ENCODE measurements at places on chromosomes 1 and 21.

GRCh38 chr1:42143896-42144710 is 9.1 kb upstream of the GUCA2B start:
- peak; percentile 62 for DNase-seq

- no peak for DNase-seq
Measured at GRCh38 chr1:211925016-211925415, 94.5 kb upstream of the LPGAT1 start.

DNA sequence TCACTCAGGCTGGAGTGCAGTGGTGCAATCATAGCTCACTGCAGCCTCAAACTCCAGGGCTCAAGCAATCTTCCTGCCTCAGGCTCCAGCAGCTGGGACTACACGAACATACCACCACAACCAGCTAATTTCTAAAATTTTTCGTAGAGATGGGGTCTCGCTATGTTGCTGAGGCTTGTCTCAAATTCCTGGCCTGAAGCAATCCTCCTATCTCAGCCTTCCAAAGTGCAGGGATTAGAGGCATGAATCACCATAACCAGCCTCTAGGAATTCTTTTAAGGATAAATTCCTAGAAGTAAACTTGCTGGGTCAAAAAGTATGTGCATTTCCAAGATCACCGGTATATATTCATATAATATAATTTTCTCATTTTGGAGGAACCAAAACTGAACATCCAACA is 17.6 kb upstream of the HUNK start:
- DNase-seq: no peak

- no peak for DNase-seq
Measured at GRCh38 chr1:197955486-197956394, 38.6 kb downstream of the LHX9 start.

- DNase-seq: no peak
Measured at GRCh38 chr1:182200025-182200812, 138.7 kb upstream of the ZNF648 start.

DNA sequence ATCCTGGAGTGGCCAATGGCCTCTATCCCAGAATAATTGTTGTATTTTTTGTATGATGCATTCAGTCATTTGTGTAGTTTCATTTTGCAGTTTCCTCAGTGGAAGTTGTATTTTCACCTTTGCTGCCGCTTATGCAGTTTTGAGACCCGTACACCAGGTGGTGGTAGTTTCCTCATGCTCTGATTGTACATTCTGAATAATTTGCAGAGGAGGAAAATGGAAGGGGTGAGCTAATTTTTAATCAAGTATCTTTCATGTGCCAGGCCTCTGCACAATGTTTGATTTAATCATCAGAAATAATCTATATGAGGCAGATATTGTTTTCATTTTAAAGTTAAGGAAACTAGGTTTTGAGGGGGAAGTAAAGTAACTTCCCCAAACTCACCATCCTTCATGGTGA is 29.5 kb downstream of the HLX start:
- peak; percentile 21 for DNase-seq

DNA sequence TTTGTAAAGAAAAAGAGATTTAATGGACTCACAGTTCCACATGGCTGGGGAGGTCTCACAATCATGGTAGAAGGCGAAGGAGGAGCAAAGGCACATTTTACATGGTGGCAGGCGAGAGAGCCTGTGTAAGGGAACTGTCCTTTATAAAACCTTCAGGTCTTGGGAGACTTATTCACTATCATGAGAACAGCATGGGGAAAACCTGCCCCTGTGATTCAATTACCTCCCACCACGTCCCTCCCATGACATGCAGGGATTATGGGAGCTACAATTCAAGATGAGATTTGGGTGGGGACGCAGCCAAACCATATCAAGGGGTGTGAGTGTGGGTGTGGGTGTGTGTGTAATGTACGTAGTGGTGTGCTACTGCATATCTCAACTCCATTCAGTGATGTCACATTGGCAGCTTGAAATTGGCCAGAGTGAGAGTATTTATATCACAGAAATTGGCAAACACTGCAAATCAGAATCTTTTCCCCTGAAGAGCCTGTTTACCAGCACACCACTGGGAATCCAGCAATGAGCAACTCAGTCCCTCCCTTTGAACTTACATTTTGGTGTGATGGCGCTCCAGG is 5.4 kb downstream of the ARHGEF10L start:
- no peak for DNase-seq

- DNase-seq: no peak
Measured at GRCh38 chr1:41232305-41232704, 9.8 kb downstream of the SCMH1 start.

DNA sequence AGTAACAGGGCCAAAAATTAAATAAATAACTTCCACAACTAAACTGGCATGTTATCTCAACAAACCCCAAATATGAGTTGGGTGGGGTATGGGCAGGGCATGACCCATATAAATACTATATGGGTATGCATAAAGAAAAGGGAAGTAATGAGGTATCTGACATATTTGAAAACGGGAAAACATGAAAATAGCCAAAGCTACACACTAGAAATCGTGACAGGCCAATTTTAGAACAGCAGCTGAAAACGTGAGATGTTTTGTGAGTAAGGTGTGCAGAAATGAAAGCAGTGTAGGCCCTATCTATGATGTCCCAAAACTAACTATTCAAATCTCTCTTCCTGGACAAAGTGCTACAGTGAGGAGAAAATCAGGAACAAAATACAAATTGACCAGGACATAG is 537.9 kb upstream of the NR5A2 start:
- no peak for DNase-seq

DNA sequence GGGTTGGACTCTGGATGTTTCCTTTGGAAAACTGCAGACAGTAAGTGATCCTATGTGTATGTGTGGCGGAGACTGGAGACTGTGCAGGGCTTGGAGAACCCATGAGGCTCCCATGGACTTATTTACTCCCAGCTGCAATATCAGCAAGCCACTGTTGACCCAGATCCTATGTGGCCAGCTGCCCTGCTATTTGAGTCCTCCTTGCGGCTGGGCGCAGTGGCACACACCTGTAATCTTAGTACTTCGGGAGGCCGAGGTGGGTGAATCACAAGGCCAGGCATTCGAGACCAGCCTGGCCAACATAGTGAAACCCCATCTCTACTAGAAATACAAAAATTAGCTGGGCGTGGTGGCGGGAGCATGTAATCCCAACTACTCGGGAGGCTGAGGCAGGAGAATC is 83.5 kb downstream of the TLR5 start:
- DNase-seq: no peak

Measured in NCI-H524 (cell line).